Hematopoietic multipotent progenitor cell treated with erythropoietin and hydrocortisone succinate and interleukin-3 and kit ligand, for 8 days (in vitro differentiated cells): ENCODE measurements at places on chromosomes 3 and 15.

- DNase-seq = no peak
These were observed 234.7 kb downstream of the CDIN1 start for GRCh38 chr15:36814105-36814504.

DNA sequence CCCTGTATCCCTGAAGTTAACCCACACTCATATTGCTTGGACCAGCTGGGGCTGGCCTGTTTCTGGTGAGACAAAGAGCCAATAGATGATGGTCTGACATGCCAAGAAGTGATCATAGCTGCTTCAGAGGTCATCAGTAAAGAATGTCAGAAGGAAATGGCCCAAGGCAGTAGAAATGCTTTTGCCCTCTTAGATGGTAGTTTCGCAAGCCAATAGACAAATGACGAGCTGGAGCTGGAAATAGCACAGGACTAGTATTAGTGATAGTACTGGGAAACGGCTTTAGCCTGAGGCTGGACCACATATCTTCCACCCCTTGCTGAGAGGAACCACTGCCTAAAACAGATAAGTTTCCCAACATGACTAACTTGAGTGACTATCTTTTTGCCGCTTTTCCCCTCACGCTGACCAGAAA is 176.1 kb upstream of the THBS1 start:
- peak; percentile 78 for DNase-seq

GRCh38 chr3:50264383-50264963 is 4.5 kb upstream of the SEMA3B start:
- DNase-seq = no peak

- no peak for DNase-seq
These were observed 138.4 kb upstream of the LRRC3B start for GRCh38 chr3:26484140-26484539.

- no peak for DNase-seq
These were observed 7.3 kb downstream of the BOC start for GRCh38 chr3:113218681-113219045.

GRCh38 chr3:101994386-101994785 is 145.1 kb downstream of the NFKBIZ start:
- no peak for DNase-seq
